ENCODE measurements at places on chromosomes 1 and 21.

GRCh38 chr1:30088594-30088993, 634.8 kb downstream of the MATN1 start:
- no peak for DNase-seq

DNA sequence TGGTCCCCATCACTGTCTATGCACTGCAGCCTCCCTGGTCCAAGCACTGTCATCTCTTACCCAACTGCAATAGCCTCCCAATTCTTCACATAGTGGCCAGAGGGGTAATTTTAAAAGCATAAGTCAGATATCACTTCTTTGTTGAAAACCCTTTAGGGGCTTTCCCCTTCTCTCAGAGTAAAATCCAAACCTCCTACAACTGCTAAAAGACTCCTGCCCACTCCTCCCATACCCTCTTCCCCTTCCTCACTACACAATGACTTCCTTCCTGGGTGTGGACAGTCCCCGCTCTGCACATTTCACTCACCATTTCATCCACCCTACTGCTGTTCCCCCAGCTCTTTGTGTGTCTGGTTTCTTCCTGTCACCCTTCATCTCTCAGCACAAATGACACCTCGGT, 8.3 kb downstream of the MCOLN2 start:
- no peak for DNase-seq

DNA sequence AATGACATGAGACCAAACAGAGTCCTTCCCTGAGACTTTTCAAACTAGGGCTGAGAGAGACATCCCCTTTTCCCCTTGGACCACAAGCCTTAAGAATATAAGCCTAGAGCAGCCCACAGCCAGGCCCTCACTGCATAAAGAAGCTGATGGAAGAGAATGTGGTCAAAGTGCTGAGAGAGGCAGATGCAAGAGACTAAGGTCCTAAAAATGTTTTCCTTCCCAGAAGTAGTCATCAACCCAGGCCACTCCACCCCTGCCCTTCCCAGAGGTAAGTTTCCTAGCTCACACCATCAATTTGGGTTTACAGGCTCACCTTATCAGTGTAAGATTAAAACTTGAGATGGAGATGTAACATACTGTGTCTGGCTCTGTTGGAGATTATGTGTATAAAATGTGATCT, 58.2 kb downstream of the BCAR3 start:
- DNase-seq = no peak

- DNase-seq = no peak
These were observed 639.7 kb downstream of the LMO4 start for GRCh38 chr1:87968197-87968955.

Measured in stimulated activated CD4-positive, alpha-beta T cell treated with anti-CD3 and anti-CD28 coated beads, TNF-alpha, amount 100 ng/mL, for 48 hours (primary cell).